ENCODE measurements at places on chromosomes 2 and 18. TPM values are rescaled to one million over a fixed set of nuclear protein-coding genes. Genes with fewer than 3 reads are reported as not detected.

NETO1 gene
- not detected for total RNA-seq

EPB41L3 gene
- 13.4 TPM for total RNA-seq

CSRNP3 gene
- not detected for total RNA-seq

AFF3 gene
- 5.6 TPM for total RNA-seq

RBM43 gene
- 5.8 TPM for total RNA-seq

ACMSD gene
- not detected for total RNA-seq

SKA1 gene
- total RNA-seq, result 38.6 TPM

SIGLEC15 gene
- total RNA-seq, result not detected

SPHKAP gene
- not detected for total RNA-seq

MC2R gene
- not detected for total RNA-seq

EPAS1 gene
- total RNA-seq, result 16.0 TPM

DSG1 gene
- total RNA-seq, result not detected

DNA sequence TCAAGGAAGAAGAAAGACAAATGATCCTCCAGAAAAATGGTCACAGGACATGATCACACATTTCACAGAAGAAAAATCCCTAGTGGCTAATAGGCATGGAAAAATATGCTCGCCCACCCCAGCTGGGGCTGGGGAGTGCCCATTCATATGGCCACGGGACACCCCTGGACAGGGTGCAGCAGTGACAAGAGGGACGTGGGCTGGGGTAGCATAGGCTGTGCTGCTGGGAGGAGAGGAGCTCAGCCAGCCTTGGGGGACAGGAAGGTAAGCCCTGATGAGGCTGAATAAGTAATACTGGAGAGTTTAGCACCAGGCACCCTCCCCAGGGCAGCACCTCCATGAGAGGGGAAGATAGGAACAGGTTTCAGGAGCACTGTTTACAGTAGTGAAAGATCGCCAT lies 254.9 kb upstream of the HS6ST1 start:
- no peaks in the 10 kb centered on the region for H3K36me3 ChIP-seq
- H3K27ac ChIP-seq, result no peak overlapping the region
- DNase-seq, result no peak
- H3K4me3 ChIP-seq, result no peak overlapping the region
- H3K4me1 ChIP-seq, result no peaks in the 10 kb centered on the region
- H3K27me3 ChIP-seq, result peaks cover 3% of the 10 kb centered on the region

DNA sequence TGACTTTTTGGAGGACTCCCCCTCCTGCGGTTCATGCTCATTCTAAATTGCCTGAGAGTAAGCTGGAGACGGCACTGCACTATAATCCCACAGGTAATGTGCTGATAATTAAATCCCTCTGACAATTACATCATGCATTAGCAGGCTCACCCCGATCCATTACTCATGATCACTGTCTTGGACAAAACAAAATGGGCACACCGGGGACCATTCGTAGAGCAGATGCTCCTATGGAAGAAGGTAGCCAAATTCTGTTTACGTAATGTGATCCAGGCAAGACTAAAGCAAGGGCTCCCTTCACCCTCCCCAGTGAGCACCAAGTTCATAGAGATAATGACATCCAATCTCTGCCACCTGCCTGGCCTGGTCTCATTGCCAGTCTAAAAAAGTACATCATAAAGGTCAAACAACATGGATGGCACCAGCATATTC lies 657.1 kb upstream of the SOX11 start:
- no peak for DNase-seq
- no peaks in the 10 kb centered on the region for H3K4me1 ChIP-seq
- H3K27me3 ChIP-seq, result no peaks in the 10 kb centered on the region
- no peak overlapping the region for H3K4me3 ChIP-seq
- H3K27ac ChIP-seq, result no peak overlapping the region
- H3K36me3 ChIP-seq, result no peaks in the 10 kb centered on the region

DNA sequence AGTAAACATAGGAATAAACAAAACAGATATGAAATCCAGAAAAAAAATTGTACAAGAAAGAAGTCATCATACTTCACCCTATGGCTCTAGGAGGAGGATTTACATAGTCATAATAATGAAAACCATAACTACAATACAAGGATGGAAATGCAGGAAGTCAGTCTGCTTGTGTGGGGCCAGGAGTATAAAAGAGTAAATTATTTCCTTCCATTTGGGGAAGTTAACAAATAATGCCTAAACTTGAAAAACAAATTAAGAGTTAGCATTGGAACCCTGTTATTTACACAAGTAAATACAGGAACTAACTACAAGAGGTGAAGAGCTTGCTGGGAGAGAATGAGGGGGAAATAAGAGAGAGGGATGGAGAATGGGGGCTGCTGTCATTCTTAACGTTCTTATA lies 15.4 kb downstream of the TMEM163 start:
- H3K36me3 ChIP-seq, result peaks cover 2% of the 10 kb centered on the region
- no peak overlapping the region for H3K27ac ChIP-seq
- H3K4me1 ChIP-seq, result peaks cover 18% of the 10 kb centered on the region

DNA sequence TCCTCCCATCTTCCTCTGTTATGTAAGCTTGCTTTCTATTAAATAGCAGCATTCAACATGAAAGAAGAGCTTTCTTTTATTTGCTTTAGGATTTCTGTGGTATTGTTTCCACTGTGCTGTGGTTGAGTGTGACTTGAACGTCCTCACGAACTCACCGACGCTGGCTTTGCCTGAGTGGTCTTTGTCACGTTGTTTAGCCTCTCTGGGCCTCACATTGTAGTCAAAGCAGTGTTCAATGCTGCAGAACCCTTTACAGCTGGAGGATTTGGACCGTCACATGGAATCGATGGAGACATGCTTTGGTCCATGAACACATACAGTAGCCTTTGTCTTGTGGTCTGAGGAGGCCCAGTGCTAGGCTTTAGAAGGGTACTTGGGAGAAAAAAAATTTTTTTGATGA lies 66.3 kb downstream of the TANC1 start:
- no peak for DNase-seq
- H3K4me3 ChIP-seq, result no peak overlapping the region
- H3K36me3 ChIP-seq, result no peaks in the 10 kb centered on the region
- H3K4me1 ChIP-seq, result no peaks in the 10 kb centered on the region
- no peaks in the 10 kb centered on the region for H3K27me3 ChIP-seq

- no peak overlapping the region for H3K27ac ChIP-seq
- peaks cover 7% of the 10 kb centered on the region for H3K4me1 ChIP-seq
- H3K4me3 ChIP-seq, result peak overlapping the region; percentile 19
- H3K27me3 ChIP-seq, result peaks cover 56% of the 10 kb centered on the region
- H3K36me3 ChIP-seq, result no peaks in the 10 kb centered on the region
Measured at GRCh38 chr18:58847383-58848071, 17.1 kb upstream of the ZNF532 start.

DNA sequence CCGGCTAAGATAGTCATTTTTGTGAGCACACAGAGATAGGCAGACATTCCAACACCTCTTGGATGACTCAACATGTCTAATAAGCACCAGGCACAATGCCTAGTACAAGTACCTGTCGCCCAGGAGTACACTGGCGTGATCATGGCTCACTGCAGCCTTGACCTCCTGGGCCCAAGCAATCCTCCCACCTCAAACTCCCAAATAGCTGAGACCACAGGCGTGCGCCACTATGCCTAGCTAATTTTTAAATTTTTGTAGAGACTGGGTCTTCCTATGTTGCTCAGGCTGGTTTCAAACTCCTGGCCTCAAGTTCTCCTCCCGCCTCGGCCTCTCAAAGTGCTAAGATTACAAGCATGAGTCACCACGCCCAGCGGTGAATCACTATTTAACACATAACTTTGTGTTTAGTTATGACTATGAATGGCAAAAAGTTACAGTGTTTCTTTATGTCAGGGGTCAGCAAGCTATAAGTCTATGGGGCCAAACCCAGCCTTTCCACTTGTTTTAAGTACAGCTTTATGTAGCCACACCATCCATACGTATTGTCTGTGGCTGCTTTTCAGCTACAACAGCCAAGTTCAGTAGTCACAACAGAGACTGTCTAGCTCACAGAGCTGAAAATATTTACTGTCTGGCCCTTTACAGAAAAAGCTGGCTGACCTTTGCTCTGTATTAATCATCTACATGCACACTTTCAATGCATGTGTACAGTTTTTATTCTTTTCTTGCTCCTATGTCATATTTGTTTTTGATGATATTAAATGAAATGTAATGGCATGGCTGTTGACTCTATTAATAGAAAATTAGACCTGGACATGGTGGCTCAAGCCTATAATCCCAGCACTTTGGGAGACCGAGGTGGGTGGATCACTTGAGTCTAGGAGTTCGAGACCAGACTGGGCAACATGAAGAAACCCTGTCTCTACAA lies 18.7 kb downstream of the ORC2 start:
- H3K36me3 ChIP-seq, result peaks cover 56% of the 10 kb centered on the region
- peak; percentile 89 for DNase-seq
- H3K4me1 ChIP-seq, result peaks cover 27% of the 10 kb centered on the region
- peak overlapping the region; percentile 49 for H3K27ac ChIP-seq
- peak overlapping the region; percentile 18 for H3K4me3 ChIP-seq

DNA sequence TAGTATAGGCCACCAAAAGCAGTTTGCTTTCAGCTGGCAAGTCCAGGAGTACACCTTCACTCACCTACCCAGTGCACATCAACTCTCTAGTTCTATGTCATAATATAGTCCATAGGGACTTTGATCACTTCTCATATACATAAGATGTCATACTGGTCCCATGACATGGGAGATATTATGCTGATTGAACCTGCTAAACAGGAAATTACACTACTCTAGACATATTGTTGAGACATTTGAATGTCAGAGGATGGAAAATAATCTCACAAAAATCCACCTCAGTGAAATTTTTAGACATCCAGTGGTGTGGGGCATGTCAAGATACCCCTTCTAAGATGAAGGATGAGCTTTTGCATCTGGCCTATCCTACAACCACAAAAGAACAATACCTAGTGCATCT lies 322.5 kb downstream of the EN1 start:
- no peaks in the 10 kb centered on the region for H3K4me1 ChIP-seq
- H3K36me3 ChIP-seq, result no peaks in the 10 kb centered on the region
- H3K4me3 ChIP-seq, result no peak overlapping the region
- DNase-seq, result no peak
- H3K27me3 ChIP-seq, result peaks cover 6% of the 10 kb centered on the region
- H3K27ac ChIP-seq, result no peak overlapping the region

Data from activated CD4-positive, alpha-beta T cell treated with anti-CD3 and anti-CD28 coated beads for 36 hours (primary cell).